NCI-H2081 treated with DMSO at 0.1 percent for 48 hours (cell line): ENCODE measurements at places on chromosomes 1 and 21.

DNA sequence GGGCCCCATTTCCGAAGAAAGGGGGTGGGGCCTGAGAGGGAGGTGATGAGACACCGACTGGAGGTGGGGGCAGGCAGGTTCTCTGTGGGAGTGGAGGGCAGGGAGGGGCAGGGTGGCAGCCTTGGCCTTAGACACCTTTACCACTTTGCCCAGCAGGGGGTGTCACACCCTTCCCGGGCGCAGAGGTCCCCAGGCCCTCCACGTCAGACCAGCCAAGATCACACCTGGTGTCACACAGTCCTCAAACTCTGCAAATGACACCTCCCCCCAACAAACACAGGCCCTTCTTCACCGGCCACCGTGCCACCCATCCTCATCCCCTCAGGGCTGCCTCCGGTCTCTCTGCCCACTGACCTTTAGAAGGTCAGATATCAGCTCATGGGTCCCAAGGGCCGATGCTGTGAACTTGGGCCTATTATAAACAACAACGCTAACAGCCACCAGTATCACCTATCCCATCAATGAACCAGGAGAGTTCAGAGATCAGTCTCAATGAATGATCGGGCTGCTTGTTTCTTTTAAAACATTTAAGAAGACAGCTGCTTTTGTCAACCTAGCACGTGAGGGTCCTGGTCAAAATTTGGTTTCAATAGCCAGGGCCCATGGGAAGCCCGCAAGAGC, 103.9 kb downstream of the CASZ1 start:
- no peak for DNase-seq

GRCh38 chr1:152034654-152035538, 1.9 kb downstream of the S100A11 start:
- DNase-seq = no peak

- no peak for DNase-seq
These were observed 91.8 kb downstream of the TRIM11 start for GRCh38 chr1:228314658-228315483.

- no peak for DNase-seq
These were observed 311.7 kb upstream of the LRRC7 start for GRCh38 chr1:69256036-69256435.

- DNase-seq = no peak
These were observed 60.4 kb downstream of the RAP1GAP start for GRCh38 chr1:21608798-21609197.

- DNase-seq = no peak
These were observed 8.2 kb downstream of the SLC19A1 start for GRCh38 chr21:45533846-45534635.

DNA sequence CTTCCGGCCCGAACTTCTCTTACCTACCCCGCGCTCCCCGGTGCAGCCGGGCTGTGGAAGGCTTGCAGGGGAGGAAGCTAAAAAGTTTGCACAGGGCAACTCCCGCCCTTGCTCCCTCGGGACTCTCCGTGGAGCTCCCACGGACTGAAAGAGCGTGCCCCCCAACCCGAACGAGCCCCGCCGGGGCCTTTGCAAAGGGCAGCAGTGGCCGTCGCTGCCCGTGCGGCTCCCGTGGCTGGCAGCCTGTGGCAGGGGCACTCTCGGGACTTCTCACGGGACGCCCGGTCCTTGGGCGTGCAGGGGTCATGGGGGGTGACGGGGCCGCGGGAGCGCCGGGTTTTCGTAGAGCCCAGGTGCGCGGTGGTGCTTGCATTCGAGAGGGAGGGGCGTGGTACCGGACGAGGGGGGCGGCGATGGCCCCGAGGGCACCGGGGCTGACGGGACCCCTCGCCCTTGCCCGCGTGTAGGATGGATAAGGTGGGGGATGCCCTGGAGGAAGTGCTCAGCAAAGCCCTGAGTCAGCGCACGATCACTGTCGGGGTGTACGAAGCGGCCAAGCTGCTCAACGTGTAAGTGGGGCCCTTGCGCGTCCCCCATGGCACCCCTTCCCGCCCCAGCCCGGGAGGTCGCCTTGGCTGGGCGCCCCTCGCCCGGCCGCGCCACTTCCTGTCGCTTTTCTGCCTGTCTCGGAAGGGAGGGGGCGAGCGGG, 711 bp downstream of the GADD45A start:
- no peak for DNase-seq

GRCh38 chr21:16594191-16594590, 864.4 kb downstream of the USP25 start:
- DNase-seq = no peak

DNA sequence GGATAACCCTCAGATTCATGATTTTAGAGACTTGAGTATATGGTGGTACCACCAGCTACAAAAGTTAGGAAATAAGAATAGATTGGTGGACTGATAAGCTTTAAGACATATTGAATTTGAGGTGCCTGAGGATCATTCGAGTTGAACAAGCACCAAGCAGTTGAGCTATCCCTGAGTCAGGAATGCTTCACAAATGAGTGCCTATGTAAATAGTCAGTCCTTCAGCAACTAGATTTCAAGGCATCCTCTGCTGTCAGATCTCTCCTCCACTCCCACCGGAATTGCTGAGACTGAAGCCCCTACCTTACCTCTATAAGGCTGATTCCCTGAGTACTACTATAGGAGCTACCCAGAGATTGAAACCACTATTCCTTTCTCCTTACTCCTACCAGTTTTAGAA, 7.1 kb downstream of the BTF3L4 start:
- no peak for DNase-seq

- no peak for DNase-seq
These were observed 53.1 kb upstream of the CYP2J2 start for GRCh38 chr1:59979666-59980065.

GRCh38 chr1:17594026-17594425, 54.5 kb downstream of the ARHGEF10L start:
- no peak for DNase-seq

- no peak for DNase-seq
These were observed 143.2 kb downstream of the RASAL2 start for GRCh38 chr1:178237121-178237520.

- no peak for DNase-seq
These were observed 44.1 kb downstream of the SLC66A1 start for GRCh38 chr1:19356266-19356665.

- no peak for DNase-seq
These were observed 162.6 kb downstream of the TSEN15 start for GRCh38 chr1:184214128-184214527.

- DNase-seq = no peak
These were observed 37.0 kb downstream of the SPAG17 start for GRCh38 chr1:118148034-118148433.

DNA sequence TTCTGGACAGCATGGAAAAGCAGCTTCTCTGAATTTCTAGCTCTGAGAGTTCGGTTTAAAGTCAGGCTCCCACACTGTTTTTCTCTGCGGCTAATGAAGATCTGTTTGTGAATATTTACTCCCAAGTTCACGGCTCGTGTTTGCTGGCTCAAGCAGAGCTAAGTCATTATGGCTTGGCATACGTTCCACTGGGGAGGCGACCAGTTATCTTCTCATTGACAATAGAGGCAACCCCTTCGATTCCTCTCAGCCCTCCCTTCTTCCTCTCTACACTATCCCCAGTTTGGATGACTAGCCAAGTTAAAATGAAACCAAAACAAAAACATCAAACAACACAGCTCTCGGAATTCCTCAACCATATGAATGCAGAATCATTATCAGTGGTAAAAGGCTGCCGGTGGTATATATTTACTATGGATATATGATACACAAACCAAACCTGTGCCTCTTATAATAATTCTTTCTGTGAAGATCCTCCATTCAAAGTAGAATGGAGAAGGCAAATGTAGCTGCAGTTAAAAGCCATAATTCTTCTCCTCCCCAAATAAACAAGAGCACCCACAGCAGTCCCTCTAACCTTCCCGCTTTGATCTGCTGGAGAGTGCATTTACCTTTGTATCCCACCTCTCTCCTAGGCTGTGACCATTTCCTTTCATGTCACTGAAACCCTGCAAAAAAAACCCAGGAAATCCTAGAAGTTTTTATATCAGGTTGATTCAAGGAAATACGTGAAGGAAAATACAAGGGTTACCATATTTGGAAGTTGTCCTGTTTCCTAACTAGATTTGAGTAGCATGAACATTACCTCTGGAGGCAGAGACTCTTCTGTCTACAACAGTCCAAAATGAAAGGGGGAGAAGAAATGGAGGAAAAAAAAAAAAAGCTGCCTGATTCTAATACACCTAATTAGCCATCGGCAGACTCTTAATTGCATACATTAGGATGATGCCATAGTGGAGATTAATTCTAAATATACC, 108.3 kb upstream of the USH2A start:
- peak; percentile 19 for DNase-seq

DNA sequence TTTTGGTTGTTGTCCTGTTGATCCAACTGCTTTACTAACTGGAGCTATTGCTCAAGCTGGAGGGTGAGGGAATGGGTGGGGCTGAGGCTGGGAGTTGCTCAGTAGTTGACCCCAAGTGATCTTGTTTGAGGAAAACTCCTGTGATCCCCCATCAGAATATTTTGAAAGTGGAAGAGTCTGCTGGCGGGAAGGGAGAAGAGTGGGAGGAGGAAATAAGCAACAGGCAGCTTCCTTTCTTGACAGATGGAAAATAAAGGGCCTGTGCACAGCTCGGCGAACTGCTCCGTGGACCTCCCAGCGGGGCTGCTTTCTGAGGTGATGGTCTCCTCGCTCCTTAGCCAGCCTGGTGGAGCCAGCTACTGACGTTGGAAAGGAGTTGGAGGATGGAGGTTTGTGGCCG, 199.1 kb upstream of the LMO4 start:
- no peak for DNase-seq

DNA sequence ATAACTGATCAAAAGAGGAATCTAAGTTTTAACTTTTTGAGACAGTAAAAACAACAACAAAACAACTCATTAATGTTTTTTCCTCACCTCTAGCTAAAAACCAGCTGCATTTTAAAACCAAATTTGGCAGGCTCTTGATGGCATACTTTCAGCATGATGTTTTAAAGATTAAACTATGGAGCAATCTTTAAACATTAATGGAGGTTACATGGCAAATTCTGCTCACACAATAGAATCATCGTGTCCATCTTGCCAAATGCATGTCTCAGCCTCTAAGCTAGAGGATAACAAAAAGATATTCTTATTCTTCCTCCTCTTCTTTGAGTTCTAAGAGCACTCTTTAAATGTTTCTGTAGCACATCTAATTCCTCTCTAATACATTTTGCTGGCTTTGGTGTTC, 579.8 kb upstream of the PKN2 start:
- DNase-seq = no peak

DNA sequence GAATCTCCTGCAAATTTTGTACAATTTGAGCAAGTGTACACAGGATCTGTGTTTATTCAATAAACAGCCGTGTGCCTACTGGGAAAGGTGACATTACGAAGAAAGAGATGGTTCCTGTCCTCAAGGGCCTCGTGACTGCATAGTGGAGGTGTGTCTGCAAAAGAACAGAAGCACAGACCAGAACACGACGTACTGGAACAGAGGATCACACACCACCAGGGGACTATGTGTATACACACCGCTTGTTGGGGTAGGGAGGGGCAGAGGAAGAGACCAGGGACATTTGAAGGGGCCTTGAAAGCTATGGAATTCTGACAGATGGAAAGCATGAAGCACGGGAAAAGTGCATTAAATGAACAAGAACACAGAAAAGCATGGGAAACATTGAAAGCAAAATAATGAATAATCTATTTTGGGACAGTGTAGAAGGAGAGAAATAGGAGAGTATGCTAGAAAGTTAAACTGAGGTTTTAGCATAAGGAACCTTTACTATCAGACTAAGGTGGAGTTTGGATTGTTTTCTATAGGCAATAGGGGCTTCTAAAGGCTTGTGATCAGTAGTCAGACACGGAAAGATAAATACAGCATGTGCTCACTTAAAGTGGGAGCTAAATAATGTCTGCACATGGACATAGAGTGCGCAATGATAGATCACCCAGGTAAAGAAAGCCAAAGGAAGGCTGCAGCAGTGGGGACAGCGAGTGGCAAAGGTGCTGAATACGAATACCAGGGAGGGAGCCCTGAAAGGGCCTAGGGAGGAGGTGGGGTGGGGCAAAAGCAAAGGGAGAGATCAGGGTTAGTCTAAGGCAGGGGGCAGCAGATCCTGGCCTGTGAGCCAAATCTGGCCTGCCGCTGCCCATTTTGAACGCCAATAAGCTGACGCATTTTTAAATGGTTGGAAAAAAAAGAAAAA, 11.0 kb downstream of the JAK1 start:
- no peak for DNase-seq

GRCh38 chr1:60350531-60350930, 277.0 kb upstream of the C1orf87 start:
- no peak for DNase-seq

- no peak for DNase-seq
These were observed 251.0 kb downstream of the OLFM3 start for GRCh38 chr1:101745551-101746270.

DNA sequence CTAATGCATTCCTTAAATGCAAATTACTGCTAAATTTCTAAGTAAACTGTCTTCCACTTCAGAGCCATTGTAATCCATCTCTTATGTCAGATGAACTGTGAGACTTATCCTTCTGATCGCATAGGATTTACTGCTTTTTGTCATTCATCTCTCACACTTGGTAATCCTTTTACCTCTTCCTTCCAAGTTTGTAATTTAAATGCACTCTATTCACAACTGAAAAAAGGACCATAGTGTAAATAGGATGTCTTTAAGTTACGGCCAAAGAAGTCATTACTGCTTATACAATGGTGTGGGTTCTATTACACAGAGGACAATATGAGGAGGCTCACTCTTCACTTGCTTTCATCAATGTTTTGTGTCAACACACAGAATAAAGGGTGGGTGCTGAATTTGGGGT, 393.3 kb downstream of the PTBP2 start:
- no peak for DNase-seq

DNA sequence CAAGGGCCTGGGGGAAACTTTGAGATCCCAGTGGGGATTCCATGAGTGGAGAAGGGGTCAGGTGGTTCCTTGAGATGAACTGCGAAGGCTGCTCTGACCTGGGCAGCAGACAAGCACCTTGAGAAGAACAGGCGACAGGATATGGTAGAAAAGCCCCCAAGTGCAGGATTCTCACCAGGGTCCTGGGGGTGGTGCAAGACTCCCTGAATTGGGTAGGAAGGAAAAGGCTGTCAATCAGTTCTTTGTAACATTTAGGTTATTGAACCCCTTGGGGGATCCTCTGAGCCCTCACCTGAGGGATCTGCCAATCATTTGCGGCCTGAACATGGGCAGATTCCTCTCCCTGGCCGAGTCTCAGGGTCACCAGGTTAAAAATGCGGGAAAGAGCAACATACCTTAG, 2.4 kb upstream of the PRAMEF12 start:
- no peak for DNase-seq

DNA sequence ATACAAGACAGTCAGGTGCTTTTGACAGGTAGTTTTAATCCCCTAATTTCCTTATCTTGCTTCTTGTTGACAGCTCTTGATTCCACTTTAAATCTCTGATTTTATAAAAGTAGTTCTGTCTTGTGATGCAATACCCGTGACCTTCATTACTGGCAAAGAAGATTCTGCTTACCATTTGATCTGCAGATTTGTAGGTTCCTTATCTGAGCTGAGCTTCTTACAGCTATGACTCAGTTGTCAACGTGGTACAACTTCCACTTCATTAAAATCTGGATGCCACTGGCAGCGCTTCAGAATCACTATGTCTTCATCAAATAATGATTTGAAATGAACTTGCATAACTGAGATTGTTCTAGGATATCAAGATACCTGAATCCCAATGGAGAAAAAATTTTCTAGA, 543.6 kb upstream of the B3GALT2 start:
- no peak for DNase-seq
